ENCODE measurements at places on chromosomes 7 and 10. TPM values are rescaled to one million over a fixed set of nuclear protein-coding genes. Genes with fewer than 3 reads are reported as not detected.

GRCh38 chr7:52129278-52129677 is 812.7 kb upstream of the COBL start:
- DNase-seq: no peak

DNA sequence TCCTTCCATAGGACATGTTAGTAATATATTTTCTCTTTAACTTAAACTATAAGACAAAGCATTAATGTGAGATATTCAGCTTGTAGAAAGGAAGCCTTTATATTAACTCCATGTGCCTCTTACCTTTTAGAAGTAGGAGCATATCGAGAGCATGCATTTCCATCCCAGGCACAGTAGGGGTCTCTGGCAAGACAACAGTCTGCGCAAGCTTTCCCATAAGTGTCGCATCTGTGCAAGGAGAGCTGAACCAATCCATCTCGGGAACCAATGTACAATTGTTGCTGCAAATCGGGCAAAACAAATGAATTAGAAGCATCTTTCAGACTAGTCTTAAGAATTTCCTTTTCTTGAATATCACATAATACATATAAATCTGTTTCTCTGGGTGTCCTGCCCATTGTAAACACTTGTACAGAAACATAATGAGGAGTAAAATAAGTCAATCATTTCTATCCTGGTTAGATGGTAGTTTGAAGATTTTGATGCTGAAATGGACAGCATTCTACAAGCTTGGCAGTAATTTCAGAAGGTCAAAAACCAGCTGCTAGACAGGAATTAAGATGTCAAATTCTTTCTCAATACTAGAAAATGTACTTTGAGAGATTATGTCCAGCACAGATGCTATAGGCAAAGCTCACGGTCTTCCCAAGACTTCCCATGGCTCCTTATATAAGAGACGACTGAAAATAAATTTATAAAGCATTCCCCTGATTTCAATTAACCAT is 171.8 kb downstream of the SEMA3D start:
- DNase-seq: no peak

DNA sequence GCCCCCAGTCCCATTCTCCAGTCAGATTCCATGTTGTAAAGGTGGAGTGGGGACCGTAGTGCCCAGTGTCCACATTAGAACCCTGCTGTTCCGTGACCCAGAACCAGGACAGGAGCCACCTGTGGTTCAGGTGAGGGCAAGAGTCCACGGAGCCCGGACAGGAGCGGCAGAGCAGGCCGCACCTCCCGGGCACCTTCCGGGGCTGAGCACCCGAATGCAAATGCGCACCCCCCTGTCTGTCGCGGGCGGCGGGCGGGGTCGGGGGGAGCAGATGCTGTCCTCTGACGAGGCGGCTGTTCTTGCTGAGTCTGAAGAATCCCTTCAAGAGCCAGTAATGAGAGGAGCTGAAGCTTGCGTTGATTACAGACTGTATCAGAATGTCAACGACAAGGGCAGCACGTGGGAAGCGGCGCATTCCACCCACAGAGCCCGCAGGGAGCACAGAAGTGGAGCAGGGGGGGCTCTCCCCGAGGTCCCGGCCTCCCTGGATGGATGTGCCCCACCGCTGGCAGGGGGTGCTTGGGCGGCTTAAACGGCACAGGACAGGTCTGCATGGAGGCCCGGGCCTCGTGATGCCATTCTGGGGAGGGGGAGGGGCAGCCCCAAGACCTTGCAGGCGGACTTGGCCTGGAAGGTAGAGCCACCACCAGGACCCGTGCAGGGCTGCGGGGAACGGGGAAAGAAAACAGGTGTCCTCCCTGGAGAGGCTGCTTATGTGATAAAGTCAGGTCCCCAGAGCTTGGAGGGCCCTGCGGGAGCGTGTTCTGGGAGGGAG is 407.5 kb upstream of the RNF32 start:
- no peak for DNase-seq

- no peak for DNase-seq
Observed at GRCh38 chr7:112940314-112940732, 146.3 kb downstream of the GPR85 start.

DNA sequence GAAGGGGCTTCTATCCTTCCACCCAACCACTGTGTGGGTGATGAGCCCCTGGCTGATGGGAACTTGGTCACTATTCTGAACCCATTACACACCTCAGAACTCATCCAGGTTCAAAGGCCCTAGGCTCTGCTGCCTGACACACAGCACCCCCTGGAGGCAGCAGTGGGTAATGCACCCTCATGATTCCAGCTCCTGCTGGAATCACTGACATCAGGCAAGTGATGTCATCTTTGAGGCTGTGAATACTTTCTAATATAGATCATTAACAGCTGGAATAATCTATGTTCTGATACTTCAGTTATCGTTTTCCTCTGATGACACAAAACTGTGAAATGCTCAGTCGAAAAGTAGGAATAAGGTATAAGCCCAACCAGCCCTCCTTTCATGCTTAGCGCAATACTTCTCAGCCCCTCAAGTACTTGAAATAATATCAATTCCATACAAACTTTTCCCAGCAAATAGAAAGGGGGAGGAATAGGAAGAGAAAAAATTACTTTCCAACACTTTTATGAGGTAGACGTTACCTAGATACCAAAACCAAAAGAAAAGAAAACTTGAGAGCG is 7.5 kb upstream of the RBP3 start:
- peak; percentile 64 for DNase-seq

Gene ZNF727
- polyA plus RNA-seq: not detected

Gene CLRN3
- 42.1 TPM for polyA plus RNA-seq

Gene CRPPA
- 2.0 TPM for polyA plus RNA-seq

Gene CRYGN
- polyA plus RNA-seq: not detected

All from kidney (tissue), 22 donors.